ENCODE measurements at places on chromosomes 3 and 15.

DNA sequence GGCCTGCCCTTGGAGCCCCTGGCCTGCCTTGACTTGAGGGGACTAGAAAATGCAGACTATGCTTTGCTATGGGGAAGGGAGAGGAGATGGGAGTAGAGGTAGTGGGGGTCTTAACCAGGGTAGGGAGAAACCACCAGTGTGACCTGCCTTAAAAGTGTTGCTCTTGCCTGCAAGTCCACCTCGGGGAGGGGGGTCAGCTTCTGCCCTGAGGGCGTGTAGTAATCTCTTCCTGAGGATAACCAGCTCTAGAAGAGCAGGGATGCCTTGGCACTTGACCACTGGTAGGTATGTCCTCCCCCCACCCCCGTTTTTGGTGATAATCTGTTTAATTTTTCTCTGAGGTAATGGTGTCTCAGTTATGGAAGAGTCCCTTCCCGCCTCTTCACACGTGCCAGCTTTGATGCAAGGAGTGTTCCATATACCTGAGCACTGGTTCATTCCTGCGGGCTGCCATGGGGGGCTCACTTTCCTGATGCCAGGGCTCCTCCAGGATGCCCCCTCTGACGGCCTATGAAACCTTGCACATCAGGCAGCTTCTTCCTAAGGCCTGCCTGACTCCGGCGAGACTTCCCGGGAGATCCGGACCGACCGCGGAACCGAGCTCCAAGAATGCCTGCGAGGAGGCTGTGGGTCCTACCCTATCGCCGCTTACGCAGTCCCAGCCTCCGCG lies 780 bp upstream of the P4HTM start:
- no peak for DNase-seq

DNA sequence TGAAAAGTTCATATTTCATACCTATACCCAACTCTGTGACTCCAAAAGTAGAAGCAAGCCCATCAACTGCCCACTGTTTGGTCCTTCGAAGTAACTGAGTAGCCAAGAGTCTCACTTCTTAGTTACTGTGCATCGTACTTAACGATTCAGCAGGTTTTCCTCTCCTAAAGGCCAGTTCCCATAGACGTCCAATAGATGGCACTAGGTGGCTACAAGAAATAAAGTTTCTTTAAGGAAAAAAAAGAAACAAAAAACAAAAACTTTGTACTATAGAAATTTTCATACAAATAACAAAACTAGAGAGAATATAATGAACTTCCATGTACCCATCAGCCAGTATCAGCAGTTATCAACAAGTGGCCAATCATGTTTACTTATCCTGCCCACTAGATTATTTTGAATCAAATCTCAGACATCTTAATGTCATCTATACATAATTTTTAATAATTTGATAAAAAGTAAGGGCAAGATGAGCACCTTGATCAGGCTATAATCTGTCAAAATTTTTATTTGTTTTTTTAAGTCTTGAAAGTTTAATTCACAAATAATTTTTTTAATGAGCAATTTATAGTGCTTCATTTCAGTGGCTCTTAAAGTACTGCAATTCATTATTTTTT lies 63.8 kb upstream of the ACP3 start:
- DNase-seq = peak; percentile 37

GRCh38 chr3:89239774-89240173 lies 132.4 kb downstream of the EPHA3 start:
- no peak for DNase-seq

GRCh38 chr3:124172816-124173215 lies 180.9 kb upstream of the ROPN1 start:
- DNase-seq = no peak

DNA sequence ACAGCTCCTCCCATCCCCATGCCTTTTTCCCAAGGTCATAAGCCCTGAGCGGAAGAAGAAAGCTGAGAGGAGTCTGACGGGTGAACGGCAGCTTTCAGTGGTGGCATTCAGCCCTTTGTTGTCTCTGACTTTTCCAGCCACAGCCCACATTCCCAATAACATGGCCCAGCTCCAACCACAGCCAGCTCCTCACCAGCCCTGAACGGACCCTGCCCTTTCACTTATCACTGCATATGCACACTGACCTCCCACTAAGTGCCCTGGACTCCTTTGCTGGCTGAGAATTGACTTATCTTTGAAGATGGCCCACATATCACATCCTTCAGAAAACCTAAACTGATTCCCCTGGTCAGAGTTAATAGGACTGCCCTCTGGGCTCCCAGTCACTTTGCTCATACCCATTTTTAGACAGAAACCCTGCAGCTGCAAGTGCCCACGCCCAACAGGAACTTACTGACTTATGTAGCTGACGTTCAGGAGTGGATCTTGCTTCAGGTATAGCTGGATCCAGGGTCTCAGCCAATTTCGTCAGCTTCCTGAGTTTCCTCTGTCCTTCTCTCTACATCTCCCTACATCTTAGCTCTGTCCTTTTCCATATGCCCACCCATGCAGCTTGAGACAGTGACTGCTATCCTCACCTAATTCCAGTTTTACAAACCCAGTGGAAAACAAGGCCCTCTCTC lies 348.5 kb upstream of the PROK2 start:
- DNase-seq = no peak

- DNase-seq = no peak
These were observed 15.9 kb downstream of the PPM1L start for GRCh38 chr3:160771811-160772459.

- no peak for DNase-seq
These were observed 33.4 kb upstream of the RAB6B start for GRCh38 chr3:133928903-133929607.

GRCh38 chr15:52308446-52309153 lies 13.0 kb upstream of the MYO5C start:
- no peak for DNase-seq

- DNase-seq = no peak
These were observed 34.0 kb upstream of the RPP14 start for GRCh38 chr3:58271901-58272501.

DNA sequence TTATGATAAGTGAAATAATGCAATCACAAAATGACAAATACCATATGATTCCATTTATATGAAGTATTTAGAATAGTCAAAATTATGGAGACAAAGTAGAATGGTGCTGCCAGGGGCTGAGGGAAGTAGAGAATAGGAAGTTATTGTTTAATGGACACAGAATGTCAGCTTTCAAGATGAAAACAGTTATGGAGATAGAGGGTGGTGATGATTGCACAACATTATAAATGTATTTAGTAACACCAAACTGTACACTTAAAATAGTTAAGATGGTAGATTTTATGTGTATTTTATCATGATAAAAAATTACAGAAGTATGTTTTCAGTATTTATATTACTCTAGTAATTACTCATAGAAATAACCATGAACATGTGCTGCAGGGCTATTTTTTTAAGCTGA lies 100.8 kb upstream of the AZI2 start:
- DNase-seq = no peak

DNA sequence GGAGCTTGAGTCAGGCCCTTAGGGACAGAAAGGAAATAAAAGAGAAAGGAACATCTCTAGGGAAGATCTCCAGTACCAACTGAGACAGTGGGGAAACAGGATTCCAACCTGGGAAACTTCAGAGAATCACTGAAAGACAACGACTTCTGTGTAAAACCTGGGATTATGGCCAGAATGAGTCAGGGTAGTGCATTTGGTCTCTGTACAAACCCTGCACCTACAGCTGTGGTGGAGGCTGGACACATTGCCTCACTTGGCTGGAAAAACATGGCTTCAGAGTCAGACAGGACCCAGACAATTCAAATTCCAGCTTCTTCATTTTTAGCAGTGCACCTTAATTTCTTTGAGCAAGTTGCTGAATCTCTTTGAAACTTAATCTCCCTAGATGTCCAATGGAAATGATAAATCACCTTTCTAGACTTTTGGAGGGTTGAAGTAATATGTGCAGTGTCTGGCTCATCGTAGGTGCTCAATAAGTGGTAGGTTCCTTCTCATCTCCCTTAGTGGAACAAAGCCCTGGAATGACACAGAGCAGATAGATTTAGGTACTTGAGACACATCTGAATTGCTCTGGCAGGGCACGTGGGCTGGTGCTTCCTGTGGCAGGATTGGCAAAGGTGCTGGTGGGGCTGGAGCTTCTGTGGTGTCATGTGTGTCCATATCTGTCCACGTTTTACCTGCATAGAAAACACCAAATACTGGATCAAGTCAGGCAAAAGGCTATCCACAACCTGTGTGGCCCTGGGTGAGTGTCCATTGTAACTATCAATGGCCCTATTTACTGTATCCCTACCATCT lies 6.1 kb upstream of the CLSTN2 start:
- DNase-seq = no peak

DNA sequence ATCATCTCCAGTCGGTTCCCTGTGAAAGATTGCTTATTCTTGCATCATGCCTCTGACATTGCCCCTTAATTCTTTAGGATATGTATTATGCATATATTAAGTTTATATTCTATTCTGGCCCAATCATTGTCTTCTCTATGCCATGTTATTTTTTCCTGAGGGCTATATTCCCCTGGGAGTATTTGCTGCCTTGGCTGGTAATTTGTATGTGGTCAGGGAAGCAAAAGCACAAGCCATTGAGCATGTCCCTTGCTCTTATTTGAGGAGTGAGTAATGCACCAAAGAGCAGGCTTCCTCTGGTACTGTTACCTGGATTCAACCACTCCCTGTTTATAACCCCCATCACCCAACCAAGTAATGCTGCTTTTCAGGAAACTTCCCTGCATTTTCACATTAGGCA lies 36.3 kb downstream of the STAC start:
- no peak for DNase-seq

GRCh38 chr3:107574650-107575049 lies 51.9 kb downstream of the BBX start:
- DNase-seq = peak; percentile 10

DNA sequence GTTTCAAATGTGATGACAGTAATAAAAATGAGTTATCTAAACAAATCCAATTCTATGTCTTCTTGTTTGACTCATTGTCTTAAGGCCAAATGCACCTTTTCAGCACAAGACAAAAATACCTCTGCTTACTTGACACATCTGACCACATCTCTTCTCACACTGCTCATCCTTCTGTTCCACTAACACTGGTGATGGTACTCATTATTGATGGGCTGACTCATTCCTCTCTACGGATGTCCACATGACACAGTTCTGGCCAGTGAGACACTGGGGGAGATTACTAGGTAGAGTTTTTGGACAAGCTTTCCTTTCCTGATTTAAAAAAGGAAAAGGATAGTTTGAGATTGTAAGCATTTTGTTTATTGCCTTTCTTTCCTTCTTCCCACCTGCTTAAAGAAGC lies 410.6 kb upstream of the THRB start:
- no peak for DNase-seq

DNA sequence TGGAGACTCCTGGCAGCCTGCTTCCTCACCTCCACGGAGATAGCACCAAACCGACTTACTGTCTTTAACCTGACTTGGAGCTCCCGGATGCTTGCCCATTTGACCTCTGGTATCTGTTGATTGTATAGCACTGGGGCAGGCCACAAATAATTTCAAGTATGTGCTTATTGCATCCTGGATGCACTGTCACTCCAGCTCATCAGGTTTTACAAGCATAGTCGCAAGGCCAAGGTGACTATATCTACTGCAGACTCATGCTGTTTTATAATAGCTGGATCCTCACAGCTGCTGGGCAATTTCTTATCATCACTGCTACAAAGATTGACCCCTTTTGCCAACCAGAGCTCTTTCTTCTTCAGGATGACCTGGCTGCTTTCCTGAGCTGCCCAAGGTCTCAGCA lies 45.6 kb downstream of the PEX5L start:
- DNase-seq = no peak

DNA sequence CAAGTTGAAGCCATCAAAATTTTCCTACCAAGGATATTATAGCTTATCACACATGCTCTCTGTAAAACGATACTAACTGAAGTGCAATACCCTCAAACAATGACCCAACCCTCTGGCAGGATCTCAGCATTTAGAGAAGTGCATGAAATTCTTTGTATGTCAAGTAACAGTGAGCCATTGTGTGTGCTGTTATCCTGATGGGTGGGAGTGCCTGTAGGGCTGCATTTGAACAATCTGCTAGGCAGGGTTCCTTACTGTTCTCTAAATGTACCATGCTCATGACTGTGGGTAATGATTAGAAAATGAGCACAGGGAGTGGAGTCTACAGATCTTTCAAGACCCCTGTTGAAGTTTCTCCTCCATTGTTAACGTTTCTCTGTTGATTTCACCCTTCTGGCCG lies 398.1 kb downstream of the NSUN3 start:
- no peak for DNase-seq

GRCh38 chr3:181534781-181535221 lies 176.9 kb upstream of the SOX2 start:
- no peak for DNase-seq

DNA sequence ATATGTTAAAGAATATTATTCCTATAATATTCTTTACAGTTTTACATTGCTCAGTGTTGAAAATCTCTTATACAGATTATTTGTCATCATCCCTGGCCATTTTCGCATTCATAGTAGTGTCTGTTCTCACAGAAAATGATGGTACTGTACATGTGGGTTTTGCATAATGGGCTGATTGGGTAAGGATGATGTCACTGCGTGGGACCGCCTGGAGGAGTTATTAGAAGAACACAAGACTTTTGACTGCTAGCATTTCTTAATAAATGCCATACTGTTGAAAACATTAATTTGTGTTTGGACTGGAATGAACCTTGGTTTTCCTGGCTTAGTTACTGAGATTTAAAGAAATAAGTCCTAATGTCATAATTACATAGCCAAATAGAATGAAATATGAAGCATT lies 20.3 kb downstream of the LRCH3 start:
- DNase-seq = no peak

- DNase-seq = no peak
These were observed 59.7 kb upstream of the BDH1 start for GRCh38 chr3:197615430-197615829.

DNA sequence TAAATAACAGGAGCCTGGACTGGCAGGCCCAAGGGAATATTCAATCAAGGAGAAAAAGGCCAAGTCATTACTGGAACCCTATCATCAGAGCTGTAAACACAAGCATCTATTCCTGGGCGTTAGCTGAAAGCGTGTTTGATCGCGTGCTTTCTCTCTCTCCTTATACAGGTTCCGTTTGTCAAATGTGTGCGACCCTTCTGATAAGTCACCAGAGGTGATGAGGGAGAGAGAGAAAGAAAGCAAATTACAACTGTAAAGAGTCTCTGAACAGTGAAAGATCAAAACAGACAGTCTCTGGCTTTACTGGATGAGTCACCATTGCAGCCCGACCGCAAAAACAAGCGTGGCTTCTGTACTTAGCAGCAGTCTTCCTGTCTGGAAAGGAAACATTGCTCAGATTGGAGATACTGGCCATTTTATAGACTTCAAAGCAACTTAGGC lies 39.5 kb upstream of the TPRG1 start:
- DNase-seq = no peak

- DNase-seq = peak; percentile 59
These were observed at the start of gene CCR1 for GRCh38 chr3:46208167-46208704. TSS of gene CCR1 (minus strand) at chr3:46208313. CDS start at chr3:46204313, 4,000 bp downstream.

GRCh38 chr3:141929341-141929995 lies 53.0 kb downstream of the ATP1B3 start:
- DNase-seq = no peak

DNA sequence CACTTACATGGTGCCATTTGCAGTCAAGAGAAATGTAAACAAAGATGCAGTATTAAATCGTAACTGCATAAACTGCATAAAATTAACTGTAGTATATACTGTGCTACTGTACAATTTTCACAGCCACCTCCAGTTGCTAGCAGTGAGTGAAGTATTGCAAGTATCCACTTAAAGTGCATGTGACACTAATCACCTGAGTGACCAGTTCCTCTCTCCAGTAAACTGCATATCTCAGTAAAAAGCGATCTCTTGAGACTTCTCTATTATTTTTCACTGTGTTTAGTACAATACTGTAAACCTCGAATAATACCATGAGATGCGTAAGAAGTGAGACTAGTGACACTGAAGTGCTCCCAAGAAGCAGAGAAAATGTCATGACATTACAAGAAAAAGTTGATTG lies 111.7 kb upstream of the PLXND1 start:
- DNase-seq = no peak

All from iPS-NIHi11 (cell line).